ENCODE measurements at places on chromosomes 7 and 10.

GRCh38 chr7:66452165-66452564 lies 176.5 kb upstream of the KCTD7 start:
- DNase-seq: no peak

- DNase-seq: no peak
Observed at GRCh38 chr7:36217961-36218284, 64.9 kb downstream of the EEPD1 start.

GRCh38 chr10:45008524-45009161 lies 7.9 kb downstream of the ZNF22 start:
- DNase-seq: peak; percentile 70

GRCh38 chr7:148303295-148304082 lies 287.1 kb upstream of the C7orf33 start:
- peak; percentile 83 for DNase-seq

GRCh38 chr7:16260236-16260728 lies 161.1 kb downstream of the CRPPA start:
- no peak for DNase-seq

- DNase-seq: no peak
Observed at GRCh38 chr10:104232613-104233102, 494 bp upstream of the CFAP43 start.

DNA sequence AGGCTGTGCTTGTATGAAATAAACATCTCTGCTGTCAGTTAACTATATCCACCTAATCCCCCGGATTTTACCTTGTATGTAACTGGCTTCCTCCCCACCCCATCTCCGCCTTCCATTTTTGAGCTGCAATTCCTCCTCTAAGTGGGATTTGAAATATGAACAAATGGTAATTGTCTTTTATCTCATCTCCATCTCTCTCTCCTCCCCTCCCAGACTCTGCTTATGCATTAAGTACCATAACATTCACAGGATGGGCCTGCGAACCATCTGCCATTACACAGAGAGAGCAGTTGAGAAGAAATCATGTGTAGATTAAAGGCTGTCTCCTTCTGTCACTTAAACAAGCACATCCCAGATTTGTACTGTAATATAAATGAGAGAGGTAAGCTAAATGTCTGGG lies 1169.9 kb downstream of the TYW1 start:
- no peak for DNase-seq

DNA sequence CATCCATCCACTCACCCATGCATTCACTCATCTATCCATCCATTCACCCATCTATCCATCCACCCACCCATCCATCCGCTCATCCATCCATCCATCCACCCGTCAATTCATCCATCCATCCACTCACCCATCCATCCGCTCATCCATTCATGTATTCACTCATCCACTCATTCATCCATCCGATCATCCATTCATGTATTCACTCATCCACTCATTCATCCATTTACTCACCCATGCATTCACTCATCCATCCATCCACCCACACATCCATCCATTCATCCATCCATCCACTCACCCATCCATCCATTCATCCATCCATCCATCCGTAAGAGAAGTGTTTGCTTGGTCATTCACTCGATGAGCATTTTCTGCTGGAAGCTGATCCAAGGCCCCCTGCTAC lies 8.7 kb upstream of the PSMG3 start:
- no peak for DNase-seq

DNA sequence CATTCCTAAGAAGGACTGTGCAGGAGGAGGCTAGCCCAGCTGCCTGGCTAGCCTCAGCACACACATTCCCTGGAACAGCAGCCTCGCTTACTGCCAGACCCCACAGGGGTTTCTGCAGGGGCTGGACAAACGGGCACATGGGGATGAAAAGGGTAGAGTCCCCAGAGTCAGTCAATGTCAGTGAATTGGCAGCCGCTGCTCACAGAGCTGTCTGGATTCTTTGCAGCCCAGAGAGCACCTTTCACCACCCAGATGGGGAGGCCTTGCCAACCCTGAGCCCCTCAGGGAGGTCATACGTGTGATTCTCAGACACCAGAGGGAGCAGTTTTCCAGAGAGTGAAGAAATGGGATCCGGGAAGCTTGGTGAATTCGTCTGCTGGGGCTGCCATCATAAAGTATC lies 143.3 kb downstream of the KCNMA1 start:
- DNase-seq: no peak
